ENCODE measurements at places on chromosomes 11 and 22.
A peak's percentile ranks its signal among the peaks of the same experiment; 100 is the strongest.

DNA sequence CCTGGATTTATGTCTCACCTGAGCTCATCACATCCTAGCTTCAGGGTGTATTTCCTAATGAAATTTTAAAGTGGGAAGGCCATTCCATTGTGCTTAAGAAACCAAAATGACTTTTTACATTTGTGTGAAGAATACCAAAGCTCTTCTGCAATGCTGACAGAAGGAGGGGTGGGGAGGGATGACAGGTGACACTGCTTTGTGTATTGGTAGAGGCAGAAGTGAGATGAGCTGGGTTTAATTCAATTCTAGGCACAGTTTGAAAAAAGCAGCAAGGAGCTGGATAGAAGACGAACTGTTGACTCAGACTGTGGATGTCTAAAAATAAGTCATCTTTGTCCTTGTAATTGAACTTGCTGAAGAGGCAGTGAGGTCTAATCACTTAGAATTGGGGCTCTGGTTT, 710.3 kb upstream of the KIRREL3 start:
- no peak for DNase-seq

DNA sequence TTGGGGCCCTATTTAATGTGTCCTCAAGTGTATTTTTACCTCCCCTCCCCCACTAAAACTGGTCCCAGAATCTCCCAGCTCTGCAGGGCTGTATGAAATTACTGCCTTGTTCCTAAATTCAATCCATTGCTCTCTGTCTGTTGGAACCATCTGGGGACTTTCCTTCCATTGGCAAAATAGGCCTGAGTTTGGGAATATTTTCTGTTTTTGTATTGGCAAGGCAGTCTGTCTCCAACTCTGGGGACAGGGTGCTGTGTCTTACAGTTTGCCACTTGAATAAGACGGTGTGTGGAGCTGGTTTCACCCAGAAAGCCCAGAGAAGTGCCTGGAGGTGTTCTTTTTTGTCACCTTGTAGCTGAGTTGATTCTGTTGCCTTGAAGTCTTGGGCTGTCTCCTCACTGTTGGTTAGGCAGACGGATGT, 1.3 kb downstream of the PACS1 start:
- no peak for DNase-seq

DNA sequence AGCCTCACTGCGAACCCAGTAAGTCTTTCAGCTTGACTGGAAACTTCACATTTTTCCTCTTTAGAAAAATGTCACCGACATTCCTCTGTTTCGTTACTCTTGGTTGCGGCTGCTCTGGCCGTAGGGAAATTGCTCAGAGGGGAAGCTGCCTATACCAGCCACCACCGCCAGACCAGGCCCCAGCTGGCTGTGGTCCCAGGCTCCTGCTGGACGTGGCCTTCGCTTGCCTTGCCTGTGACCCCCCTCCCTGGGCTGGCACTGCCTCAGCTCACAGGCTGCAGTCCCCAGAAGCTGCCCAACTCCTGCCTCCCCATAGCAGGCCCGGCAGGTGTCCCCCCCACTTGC, 197.8 kb downstream of the MN1 start:
- DNase-seq = no peak

DNA sequence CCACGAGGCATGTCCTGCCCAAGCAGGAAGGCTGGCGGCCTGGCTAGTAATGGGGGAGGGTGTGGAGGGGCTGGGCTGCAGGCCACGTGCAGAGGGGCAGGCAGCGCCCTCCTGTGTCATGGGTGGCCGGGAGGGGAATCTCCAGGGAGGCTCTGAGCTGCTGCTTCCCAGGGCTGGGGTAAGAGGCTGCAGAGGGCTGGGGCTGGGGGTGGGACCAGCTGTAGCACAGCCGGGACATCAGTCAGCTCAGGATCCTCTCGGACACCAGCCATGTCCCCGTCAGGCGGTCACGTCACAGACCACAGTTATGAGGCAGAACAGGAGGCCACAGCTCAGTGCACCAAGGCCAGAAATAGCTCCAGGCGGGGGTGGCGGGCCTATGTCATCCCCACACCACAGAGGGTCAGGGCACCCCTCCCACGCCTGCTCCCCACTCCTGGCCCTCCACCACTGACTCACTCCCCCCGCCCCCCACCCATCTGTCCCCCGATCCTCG, 21.1 kb downstream of the RTN4R start:
- no peak for DNase-seq

DNA sequence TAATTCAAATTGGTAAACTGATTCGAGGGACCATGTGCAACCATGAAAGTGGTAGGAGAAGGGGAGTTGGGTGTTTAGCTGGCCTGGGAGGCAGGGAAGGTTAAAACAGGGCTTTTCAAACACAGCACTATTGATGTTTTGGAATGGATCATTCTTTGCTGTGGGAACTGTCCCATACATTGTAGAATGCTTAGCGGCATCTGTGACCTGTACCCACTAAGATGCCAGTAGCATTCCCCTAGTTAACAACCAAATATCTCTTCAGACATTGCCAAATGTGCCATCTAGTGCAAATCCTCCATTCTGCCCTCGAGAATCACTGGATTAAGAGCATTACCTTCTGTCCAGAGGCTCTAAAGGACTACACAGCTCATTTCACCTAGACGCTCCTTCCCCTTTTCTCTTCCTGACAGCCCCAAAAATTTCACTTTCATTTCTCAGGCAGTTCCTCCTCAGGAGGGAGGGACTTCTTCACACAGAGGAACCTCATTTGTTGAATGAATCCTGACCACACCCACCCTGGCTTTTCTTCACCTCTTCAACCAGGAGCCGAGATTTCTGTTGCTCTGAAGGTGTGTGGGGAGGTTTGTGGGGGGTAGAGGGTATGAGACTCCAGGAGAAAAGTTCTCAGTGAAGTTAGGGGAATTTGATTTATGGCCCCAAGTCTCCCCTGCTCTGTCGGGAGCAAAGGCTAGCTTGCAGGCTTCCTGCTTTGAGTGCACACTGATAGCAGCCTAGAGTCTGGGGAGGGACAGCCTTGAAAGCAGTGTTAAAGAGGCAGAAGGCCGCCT, at the start of gene TRIM34:
TRIM34 (plus strand) TSS at position 513 of the 791 bp plus-strand sequence. CDS start 7,331 bp downstream, outside the sequence.
- peak; percentile 50 for DNase-seq

- DNase-seq = no peak
These were observed 65.4 kb downstream of the PRR5L start for GRCh38 chr11:36361472-36361871.

Data from activated T-cell treated with anti-CD3 and anti-CD28 coated beads for 4 hours (primary cell).